ENCODE measurements at places on chromosomes 12 and 14. TPM values are rescaled to one million over a fixed set of nuclear protein-coding genes. Genes with fewer than 3 reads are reported as not detected.

The GUCY2C gene
- total RNA-seq = not detected

The SEL1L gene
- total RNA-seq = 66.2 TPM

The NFATC4 gene
- 2.3 TPM for total RNA-seq

The SLC6A12 gene
- 29.3 TPM for total RNA-seq

The SMOC1 gene
- 36.9 TPM for total RNA-seq

The DDN gene
- total RNA-seq = not detected

The PITPNM2 gene
- 11.0 TPM for total RNA-seq

The SERPINA9 gene
- total RNA-seq = not detected

The PTCSC3 gene
- total RNA-seq = not detected

The LRCOL1 gene
- 7.8 TPM for total RNA-seq

The SMAGP gene
- total RNA-seq = 9.7 TPM

The INHBC gene
- 69.3 TPM for total RNA-seq

The MYL2 gene
- 1.1 TPM for total RNA-seq

The BHLHE41 gene
- total RNA-seq = 1.0 TPM

The E2F7 gene
- not detected for total RNA-seq

The UTP20 gene
- total RNA-seq = 6.0 TPM

The MLF2 gene
- total RNA-seq = 137 TPM

The RASSF9 gene
- total RNA-seq = 0.62 TPM

The SLCO1C1 gene
- total RNA-seq = not detected

The KRT82 gene
- not detected for total RNA-seq

The ATP5MC2 gene
- 133 TPM for total RNA-seq

The DLGAP5 gene
- 1.3 TPM for total RNA-seq

The LTBP2 gene
- total RNA-seq = 2.5 TPM

The SMCO3 gene
- 0.24 TPM for total RNA-seq

The SLC15A5 gene
- total RNA-seq = not detected

The CIPC gene
- 15.5 TPM for total RNA-seq

The COA8 gene
- 15.5 TPM for total RNA-seq

The GARIN6 gene
- total RNA-seq = not detected

The FERMT2 gene
- 45.4 TPM for total RNA-seq

The RND1 gene
- total RNA-seq = 72.8 TPM

Measured in right lobe of liver (tissue), 6 donors.